ENCODE measurements at places on chromosomes 3 and 15. TPM values are rescaled to one million over a fixed set of nuclear protein-coding genes. Genes with fewer than 3 reads are reported as not detected.

SLC28A2 gene
- total RNA-seq: not detected

GRCh38 chr3:21777821-21778220 is 26.8 kb upstream of the ZNF385D start:
- DNase-seq: no peak

DNA sequence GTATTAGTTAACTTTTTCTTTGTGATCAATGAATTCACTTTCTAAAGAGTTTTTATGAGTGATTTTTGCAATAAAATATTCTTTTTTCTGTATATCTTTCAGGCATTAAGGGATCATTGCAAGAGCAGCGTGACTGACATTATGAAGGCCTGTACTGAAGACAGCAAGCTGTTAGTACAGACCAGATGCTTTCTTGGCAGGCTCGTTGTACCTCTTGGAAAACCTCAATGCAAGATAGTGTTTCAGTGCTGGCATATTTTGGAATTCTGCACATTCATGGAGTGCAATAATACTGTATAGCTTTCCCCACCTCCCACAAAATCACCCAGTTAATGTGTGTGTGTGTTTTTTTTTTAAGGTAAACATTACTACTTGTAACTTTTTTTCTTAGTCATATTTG is 24.4 kb downstream of the SELENOT start:
- DNase-seq: no peak

TM4SF18 gene
- total RNA-seq: not detected

DNA sequence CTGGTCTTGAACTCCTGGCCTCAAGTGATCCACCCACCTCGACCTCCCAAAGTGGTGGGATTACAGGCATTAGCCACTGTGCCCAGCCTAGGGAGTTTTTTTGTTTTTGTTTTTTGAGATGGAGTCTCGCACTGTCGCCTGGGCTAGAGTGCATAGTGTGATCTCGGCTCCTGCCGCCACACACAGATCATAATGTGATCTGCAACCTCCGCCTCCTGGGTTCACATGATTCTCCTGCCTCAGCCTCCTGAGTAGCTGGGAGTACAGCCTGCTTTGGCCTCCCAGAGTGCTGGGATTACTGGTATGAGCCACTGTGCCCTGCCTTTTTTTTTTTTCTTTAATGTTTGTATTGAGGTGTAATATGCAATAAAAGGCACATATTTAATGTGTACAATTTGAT is 78.2 kb downstream of the SMAD3 start:
- no peak for DNase-seq

- DNase-seq: no peak
Measured at GRCh38 chr3:101816215-101817149, 32.8 kb upstream of the NFKBIZ start.

IL12A gene
- not detected for total RNA-seq

CAV3 gene
- total RNA-seq: not detected

GRCh38 chr3:188214442-188214841 is 60.5 kb downstream of the LPP start:
- no peak for DNase-seq

SLC6A20 gene
- total RNA-seq: not detected

MGLL gene
- 5.3 TPM for total RNA-seq

- no peak for DNase-seq
Measured at GRCh38 chr3:173945806-173946205, 548.3 kb downstream of the NLGN1 start.

GRCh38 chr3:41040256-41040655 is 159.0 kb upstream of the CTNNB1 start:
- no peak for DNase-seq

GRCh38 chr3:34017757-34018156 is 219.3 kb downstream of the PDCD6IP start:
- DNase-seq: no peak

DNA sequence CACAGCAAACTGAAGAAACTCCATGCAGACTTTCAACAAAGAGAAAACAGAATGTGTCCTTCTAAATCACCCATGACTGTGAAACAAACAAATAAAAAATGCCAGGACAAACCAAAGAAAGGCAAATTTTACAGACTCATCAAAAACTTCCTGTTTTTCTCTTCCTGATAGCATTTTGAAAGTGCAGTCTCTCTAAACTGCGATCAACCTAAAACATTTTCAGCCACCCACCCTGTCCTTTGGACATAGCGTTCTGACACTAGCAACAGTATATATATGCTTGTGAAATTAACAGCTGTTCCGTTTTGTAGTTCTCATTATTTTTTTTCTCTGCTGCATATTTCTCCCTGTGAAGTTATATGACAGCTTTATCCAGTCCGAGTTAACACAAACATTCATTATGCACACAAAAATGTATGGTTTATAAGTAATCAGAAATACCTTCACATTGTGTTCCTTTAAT is 151.7 kb downstream of the FBN1 start:
- DNase-seq: no peak

DNA sequence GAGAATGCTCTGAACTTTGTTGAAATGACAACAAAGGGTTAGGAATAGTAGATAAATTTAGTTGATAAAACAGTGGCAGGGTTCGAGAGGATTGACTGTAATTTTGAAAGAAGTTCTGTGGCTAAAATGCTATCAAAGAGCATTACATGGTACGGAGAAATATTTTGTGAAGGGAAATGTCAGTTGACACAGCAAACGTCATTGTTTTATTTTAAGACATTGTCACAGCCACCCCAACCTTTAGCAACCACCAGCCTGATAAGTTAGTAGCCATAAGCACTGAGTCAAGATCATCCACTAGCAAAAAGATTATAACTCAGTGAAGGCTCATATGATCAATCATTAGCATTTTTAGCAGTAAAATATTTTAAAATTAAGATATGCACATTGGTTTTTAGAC is 8.7 kb upstream of the ST3GAL6 start:
- no peak for DNase-seq

DNA sequence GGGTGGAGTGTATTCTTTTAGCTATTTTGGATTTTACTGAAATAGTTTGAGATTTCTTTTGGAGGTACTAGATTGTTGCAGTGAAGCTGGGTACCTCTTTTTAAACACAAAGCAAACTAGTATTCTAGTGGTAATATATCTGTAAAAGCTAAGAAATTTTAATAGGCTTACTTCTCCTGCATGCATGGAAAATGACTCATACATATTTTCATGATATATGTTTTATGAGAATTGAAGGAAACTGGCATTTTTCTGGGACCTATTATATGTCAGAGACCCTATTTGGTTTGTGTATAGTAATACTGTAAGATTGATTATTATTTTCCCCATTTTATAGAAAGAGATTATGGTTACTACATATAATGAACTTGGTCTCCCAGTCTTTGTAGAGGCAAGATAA is 851.0 kb downstream of the DIPK2A start:
- no peak for DNase-seq

PDCD7 gene
- 33.6 TPM for total RNA-seq

DNA sequence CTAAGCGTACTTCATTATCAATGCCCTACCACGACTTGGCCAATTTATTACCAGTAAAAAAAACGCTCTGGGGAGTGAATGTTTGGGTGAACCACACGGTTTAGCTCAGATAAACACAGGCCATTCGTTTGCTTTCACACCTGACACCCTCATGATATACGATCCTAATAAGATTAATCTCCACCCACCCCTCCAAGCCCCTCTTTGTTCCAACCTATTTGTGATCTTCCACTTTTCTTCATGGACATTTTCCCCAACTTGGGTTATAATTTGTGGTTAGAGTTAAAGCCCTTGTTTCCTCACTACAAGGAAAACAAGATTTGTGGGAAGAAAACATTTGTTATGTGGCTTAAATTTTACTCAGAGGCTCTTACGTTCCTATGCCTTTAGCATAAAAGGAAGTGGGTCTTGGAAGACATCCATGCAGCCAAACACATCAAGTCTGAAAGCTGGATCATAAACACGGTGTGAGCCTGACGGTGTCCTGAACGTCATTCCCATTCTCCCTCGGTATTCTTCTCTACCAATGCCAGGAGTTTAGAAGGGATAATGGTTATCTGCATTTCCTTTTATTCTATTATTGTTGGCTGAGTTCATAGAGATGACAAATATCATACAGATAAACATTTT is 518.9 kb downstream of the NR2F2 start:
- DNase-seq: no peak

GPR156 gene
- total RNA-seq: 0.04 TPM

DNA sequence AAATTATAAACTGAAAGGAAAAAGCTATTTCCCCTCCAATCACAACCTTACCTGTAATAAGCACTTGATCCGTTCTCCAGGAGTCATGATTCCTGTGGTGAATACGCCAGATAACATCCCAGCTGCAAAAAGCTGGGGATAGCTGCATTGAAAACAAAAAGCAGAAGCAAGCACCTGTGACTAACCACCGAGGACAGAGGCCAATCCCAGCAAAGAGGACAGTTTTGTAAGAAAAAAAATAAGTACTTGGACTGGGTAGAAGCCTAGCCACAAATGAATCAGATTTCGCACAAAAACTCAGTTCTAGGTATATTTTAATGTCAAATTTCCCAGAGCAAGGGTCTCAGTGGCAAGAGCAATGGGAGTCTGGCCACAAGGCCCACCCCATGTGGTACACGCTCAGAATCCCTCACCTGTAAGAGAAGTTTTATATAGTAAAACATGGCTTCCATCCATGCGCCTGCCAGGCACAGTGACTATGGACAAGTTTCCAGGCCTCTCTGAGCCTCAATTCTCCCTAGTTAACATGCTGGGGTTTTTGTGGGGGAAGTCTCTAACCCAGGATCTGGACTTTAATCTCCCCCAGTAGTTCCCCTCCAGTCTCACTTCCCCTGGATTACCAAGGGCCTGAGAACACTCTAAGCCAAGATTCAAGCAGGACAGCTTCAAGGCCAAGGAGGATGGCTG is 19.2 kb downstream of the SLC25A20 start:
- DNase-seq: no peak
